ENCODE measurements at places on chromosomes 6 and 20. TPM values are rescaled to one million over a fixed set of nuclear protein-coding genes. Genes with fewer than 3 reads are reported as not detected.
A peak's percentile ranks its signal among the peaks of the same experiment; 100 is the strongest.

- DNase-seq, result no peak
These were observed 270.0 kb downstream of the CDH26 start for GRCh38 chr20:60228255-60228654.

NOTCH4 gene
- total RNA-seq, result 4.0 TPM

GRCh38 chr6:132466952-132467351 lies 46.0 kb downstream of the STX7 start:
- no peak for DNase-seq

DNA sequence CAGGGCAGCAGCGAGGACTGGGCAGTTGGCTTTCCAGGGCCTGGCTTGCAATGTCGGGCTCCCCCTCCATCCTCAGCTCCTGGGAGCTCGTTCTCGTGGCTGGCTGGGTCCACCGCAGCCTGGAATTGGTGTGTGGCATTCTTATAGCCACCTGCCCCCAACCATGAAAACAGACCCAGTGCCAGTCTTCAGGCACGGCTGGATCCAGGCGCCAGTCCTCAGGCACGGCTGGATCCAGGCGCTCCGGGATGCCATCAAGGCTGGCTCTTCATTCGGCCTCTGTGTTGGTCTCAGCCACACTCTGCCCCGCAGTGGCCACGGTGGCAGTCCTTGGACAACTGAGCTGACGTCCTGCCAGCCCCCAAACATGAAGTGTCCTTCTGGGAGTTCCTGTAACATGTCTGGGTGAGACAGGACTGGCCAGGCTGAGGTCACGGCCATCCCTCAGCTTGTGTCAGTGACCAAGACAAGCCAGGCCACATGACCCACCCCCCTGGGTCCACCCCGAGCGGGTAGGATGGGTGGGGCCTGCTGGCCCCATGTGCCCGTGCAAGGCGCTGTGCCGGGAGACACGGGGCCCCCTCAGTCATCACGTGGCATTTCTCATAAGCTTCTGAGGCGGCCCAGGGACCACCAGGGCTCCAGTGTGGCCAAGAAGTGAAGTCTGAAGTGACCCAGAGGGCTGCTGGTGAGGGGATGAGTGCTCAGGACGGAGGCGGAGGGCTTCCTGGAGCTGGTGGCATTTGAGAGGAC lies 99.0 kb downstream of the TAF4 start:
- no peak for DNase-seq

TREM1 gene
- total RNA-seq, result not detected

DNA sequence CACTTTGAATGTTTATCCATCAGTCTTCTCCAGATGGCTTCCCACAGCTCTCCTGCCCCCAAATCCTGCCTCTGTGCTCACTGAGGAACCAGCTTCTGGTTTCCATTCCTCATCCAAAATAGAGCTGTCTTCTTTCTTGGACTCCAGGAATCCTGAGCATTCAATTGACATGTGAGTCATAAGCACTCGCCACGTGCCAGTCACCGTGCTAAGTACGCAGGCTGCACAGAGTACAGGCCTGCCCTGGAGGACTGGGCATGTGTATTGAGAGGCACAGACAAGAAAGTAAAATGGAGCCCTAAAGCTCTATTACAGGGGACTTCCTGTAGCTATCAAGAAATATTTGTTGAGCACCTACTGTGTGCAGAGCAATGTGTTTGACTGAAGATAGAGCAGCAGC lies 39.7 kb upstream of the LRFN2 start:
- DNase-seq, result no peak

ZBP1 gene
- 17.8 TPM for total RNA-seq

DNA sequence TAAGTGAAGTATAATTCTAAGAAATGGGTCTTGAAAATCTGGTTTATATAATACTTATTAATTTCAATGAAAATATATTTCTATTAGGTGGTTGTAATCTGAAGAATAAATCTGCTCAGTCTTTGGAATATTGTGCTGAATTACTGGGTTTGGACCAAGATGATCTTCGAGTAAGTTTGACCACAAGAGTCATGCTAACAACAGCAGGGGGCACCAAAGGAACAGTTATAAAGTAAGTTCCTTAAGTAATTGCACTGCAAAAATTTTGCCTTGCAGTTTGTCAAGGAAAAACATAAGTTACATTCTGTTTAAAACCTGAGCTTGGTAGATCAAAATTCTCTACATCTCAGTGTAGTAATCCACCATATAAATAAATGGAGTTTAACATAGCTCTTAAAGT lies 106.0 kb downstream of the MYO6 start:
- no peak for DNase-seq

DNA sequence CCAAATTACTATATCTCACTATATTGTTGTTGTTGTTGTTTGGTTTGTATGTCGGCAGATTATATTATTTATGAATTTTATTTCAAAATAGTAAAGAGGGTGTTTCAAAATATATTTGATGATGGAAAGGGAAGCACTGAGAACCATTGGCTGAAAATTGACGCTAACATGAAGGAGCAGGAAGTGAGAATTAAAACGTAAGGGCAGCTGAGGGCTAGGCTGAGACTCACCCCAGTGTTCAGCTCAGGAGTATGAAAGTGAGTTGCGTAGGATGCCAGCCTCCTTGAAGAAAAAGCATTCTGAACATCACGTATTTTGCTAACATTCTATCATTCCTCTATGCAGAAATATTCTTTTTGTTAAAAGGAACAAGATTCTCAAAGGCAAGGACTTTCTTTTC lies 10.7 kb upstream of the IPCEF1 start:
- no peak for DNase-seq

C6orf52 gene
- 1.6 TPM for total RNA-seq

POM121L2 gene
- not detected for total RNA-seq

DNA sequence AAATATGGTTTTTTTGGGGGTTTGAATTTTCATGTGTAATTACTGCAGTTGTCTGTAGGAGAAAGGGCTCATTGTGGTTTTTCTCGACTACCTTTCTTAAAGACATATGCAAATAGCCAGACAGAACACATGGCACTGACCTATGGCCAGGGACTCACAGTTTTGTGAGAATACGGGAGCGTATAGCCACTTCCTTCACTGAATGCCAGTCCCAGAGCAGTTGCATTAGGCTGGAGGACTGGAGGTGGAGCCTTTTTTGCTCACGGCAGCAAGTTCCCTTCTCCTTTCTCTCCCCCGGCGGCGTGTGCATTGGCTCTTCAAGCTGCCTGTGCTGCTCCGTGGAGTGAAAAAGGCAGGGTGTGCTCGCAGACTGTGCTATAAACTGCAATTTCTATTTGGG lies 114.9 kb downstream of the AKAP7 start:
- peak; percentile 14 for DNase-seq

DNA sequence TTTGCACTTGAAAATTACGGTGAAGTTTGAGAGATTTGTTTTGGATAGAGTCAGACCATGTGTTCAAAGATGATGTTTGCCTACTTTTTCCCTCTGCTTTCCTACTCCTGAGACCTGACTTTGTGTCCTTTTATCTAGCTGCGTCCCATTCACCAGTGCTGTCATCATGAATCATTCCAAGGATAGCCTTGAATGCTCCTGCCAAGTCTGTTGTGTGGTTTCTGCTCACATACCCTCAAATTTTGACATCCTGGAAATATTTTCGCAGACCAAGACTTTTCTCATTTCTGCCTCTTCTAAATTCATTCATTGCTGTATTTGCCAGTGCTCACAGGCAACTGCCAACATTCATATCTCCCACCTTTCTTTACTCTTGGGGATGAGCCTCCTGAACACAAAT lies 175.9 kb upstream of the SCGN start:
- no peak for DNase-seq

GRCh38 chr20:48717095-48717672 lies 110.6 kb downstream of the PREX1 start:
- DNase-seq, result no peak
